CD4-positive, alpha-beta T cell treated with Interleukin-10 for 1 hour (primary cell): ENCODE measurements at places on chromosomes 5 and 9.

- no peak for DNase-seq
Observed at GRCh38 chr5:161660806-161661205, 24.7 kb upstream of the GABRA6 start.

- DNase-seq: no peak
Observed at GRCh38 chr5:181198905-181199519, 6.0 kb downstream of the TRIM7 start.

DNA sequence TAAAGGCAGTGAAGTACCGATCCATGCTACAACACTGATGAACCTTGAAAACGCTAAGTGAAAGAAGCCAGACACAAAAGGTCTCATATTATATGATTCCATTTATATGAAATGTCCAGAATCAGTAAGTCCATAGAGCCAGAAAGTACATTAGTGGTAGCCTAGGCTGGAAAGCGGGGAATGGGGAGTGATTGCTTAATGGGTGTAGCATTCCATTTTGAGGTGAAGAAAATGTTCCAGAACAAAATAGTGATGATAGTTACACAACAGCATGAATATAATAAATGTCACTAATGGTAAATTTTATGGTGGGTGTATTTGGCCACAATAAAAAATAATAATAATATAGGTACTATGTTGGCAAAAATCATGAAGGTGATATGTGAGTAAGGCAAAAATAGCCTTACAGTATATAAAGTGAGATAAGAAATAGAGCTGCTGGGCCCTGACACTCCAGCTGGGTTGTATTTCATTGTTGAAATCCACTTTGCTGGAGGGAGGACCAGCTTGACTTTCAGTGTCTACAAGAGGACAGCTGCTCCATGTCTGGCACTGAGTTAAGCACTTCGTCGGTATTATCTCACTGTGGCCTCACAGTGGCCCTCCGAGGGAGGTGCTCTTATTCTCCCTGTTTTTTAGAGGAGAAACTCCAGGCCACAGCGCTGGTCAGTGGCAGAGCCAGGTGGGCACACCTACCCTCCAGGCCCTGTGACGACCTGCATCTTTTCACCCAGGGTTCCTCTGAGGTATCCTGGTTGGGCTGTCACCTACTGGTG, 22.4 kb upstream of the ANGPTL2 start:
- no peak for DNase-seq

DNA sequence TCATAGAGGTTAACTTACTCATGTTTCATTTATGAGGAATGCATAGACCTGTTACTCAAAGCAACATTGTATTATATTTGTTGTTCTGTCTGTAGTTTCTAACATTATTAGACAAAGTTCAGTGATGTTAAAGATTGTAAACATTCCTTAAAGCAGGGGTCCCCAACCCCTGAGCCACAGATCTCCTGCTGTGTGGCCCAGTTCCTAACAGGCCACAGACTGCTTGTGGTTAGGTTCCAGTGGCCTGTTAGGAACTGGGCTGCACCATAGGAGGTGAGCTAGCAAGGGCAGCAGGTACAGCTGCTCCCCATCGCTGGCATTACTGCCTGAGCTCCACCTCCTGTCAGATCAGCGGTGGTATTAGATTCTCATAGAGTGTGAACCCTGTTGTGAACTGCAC, 181.1 kb downstream of the KDM4C start:
- no peak for DNase-seq

GRCh38 chr9:5043381-5043780, 58.3 kb downstream of the JAK2 start:
- DNase-seq: no peak

DNA sequence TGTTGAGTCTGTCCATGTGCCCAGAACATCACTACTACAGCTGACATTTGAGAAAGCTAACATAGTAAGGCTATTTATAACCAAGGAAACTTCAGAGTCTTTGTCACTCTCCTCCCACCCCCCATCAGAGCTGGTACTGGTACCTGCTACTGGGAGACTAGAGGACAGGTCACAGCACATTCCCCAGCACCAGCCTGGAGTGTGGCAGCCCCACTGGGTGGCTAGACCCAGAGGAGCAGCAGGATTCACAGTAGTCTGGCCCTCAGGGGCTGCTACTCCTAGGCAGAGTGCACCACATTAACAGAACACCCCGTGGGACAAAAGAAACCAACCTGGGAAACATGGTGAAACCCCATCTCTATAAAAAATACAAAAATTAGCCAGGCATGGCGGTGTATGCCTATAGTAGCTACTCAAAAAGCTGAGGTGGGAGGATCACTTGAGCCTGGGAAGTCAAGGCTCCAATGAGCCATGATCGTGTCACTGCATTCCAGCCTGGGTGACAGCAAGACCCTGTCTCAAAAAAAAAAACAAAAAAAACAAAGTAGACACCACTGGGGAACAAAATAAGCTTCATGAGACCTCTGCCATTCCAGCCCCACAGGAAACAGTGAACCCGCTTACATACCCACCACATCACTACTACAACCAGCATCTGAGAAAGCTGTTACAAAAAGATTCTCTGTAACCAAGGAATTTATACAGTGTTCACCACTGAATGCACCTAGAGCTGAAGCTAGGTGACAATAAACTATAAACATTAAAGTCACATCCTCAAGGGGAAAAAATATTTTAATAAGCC, 26.3 kb upstream of the PTGER4 start:
- DNase-seq: peak; percentile 51

DNA sequence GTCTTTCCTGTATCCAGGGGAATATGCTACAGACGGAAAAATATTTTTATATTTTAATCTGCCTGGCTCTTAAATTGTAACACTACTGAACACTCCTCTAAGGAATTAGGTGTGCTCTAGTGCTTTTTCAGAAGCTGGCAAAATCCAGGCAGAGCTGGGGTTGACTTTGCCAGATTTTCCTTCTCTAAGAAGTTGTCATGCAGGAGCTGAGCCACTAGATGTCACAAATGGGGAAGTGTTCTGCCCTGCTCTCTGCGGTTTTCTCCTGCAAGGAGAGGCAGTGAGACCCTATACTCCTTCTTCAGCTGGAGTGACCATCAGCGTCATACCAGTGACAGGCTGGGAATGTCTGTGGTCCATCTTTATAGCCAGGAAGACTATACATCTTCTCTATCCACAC, 112.5 kb downstream of the HAPLN1 start:
- DNase-seq: no peak

GRCh38 chr5:147731431-147732290, 50.9 kb downstream of the JAKMIP2 start:
- DNase-seq: no peak

DNA sequence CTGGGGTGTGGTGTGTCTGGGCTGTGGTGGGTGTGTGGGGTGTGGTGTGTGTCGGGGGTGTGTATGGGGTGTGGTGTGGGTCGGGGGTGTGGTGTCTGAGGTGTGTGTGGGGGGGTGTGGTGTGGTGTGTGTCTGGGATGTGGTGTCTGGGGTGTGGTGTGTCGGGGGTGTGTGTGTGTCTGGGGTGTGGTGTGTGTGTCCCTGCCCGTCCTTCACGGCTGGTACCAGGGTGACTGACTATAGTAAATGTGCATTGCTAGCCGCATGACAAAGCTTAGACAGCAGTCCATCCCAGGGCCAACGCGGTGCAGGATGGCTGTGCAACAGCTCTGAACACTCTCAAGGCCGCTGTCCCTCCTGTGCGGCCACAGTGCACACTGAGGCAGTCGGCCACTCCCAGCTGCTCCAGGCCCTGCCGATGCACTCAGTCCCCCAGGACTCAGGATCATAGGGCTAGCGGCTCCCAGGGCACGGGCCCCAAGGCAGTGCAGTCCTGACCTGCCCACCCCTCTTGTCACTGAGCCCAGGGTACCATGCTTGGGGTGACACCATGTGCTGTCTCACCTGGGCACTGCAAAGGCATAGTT, 54.0 kb downstream of the SECISBP2 start:
- DNase-seq: peak; percentile 72

DNA sequence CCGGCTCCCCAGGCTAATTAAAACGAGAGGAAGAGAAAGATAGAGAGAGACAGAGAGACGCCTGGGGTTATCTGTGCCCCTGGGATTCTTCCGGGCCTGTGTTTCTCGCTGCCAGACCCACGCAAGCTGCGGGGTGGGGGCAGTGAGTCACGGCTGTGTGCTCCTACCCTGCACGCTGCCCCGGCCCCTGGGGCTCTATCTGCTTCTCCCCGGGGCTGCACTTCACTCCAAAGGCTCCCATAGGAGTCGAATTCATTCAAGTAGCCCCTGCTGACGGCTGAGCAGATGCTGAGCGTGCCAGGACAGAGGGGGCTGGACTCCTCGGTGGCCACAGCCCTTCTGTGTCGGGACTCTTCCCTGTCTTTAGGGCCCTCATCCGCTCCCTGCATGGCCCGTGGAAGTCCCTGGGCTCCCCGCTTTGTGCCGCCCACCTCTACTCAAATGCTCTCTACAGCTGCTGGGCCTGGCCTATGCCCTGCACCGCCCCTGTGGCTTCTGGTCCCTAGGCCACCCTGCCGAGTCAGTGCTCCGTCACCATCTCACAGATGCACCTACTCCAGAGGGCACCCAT, 22.8 kb downstream of the SARDH start:
- DNase-seq: no peak

DNA sequence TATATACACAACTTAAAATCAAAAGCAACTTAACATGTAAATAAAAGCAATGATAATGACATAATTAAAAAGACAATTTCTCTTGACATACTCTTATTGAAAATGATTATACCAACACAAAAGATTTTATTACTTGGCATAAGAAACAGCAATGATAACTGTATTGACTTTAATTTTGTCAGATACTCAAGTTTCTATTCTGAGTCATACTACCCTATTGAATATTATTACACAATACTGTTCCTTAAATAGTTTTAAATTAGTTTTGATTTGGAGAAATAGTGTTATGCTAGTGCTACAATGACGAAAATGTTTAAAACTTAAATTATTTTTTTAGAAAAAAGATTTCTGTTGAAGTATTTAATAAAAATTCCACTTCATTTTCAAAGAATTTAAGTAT, 1319.3 kb upstream of the C9orf72 start:
- DNase-seq: no peak
